AG10803 (cell line): ENCODE measurements at places on chromosomes 7 and 10.

- no peak for DNase-seq
Measured at GRCh38 chr7:45160417-45160881, 2.9 kb downstream of the RAMP3 start.

DNA sequence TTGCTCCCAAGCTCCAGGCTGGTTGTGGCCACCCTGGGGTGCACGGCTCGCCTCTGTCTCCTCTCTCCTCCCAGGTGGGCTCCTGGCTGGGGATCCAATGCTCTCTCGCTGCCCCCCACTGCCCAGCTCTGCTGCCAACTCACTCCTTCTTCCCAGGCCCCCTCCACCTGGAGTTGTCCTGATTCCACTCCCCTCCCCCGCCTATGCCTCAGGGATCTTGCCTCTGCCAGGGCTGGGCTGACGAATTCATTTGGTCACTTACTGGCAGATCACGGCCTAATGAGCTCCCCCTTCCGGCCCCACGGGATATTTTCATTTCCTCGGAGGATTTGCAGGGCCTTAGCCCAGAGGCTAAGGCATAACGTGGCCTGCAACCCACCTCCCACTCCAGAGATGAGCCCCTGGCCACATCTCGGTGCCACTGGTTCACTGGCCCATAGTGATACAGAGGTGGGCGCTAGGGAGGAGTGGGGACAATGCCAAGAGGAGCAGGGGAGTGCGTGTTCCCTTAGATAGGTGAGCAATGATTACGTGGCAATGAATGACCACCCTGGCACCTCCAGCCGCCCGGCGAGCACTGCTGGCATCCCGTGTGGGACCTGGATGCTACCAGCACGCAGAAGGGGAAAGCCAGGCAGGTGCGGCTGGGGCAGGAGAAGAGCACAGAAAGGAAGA lies 344.6 kb upstream of the SHH start:
- no peak for DNase-seq

- no peak for DNase-seq
Measured at GRCh38 chr10:98899018-98899417, 336.6 kb downstream of the HPSE2 start.

GRCh38 chr7:157738066-157738460 lies 401.3 kb downstream of the DNAJB6 start:
- no peak for DNase-seq

DNA sequence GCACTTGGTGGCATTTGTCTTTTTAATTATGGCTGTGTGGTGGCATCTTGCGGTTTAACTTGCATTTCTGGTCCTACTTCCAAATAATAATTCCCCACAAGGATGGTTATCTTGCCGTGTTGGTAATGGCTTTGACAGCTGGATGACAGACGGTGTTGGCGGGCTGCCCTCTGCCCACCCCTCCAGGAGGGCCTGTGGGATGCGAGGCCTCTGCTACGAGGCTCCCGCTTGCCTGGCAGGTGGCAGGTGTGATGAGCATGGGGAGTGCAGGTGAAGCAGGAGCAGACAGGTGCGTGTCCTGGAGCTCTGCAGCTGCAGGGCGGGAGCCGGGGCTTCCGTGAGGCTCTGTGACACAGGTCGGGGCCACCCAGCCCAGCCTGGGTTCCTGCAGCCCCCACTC lies 11.8 kb downstream of the INPP5A start:
- DNase-seq = no peak
